Activated CD4-positive, alpha-beta memory T cell treated with anti-CD3 and anti-CD28 coated beads, Interleukin-2, amount 10 ng/mL, durations not matched to agents 7 days and 5 days (primary cell): ENCODE measurements at places on chromosomes 1 and 21.

GRCh38 chr1:90384193-90384592 is 332.9 kb downstream of the BARHL2 start:
- H3K4me1 ChIP-seq, result no peaks in the 10 kb centered on the region
- no peak for DNase-seq
- H3K27ac ChIP-seq, result no peak overlapping the region
- no peak overlapping the region for H3K4me3 ChIP-seq

GRCh38 chr1:224733027-224733911 is 117.2 kb downstream of the CNIH3 start:
- H3K4me1 ChIP-seq, result peaks cover 16% of the 10 kb centered on the region
- H3K27me3 ChIP-seq, result peaks cover 7% of the 10 kb centered on the region
- no peak overlapping the region for H3K4me3 ChIP-seq
- no peaks in the 10 kb centered on the region for H3K36me3 ChIP-seq
- no peak for DNase-seq

GRCh38 chr1:41811051-41811795 is 107.5 kb downstream of the HIVEP3 start:
- peaks cover 59% of the 10 kb centered on the region for H3K4me1 ChIP-seq
- peak overlapping the region; percentile 73 for H3K27ac ChIP-seq
- H3K36me3 ChIP-seq, result no peaks in the 10 kb centered on the region
- peak; percentile 81 for DNase-seq

- peaks cover 3% of the 10 kb centered on the region for H3K27me3 ChIP-seq
- H3K36me3 ChIP-seq, result no peaks in the 10 kb centered on the region
- no peaks in the 10 kb centered on the region for H3K4me1 ChIP-seq
- no peak overlapping the region for H3K27ac ChIP-seq
Observed at GRCh38 chr1:186213225-186213607, 161.8 kb downstream of the TPR start.

GRCh38 chr1:110485725-110486124 is 33.2 kb downstream of the KCNA10 start:
- no peak overlapping the region for H3K27ac ChIP-seq
- no peak for DNase-seq
- H3K4me1 ChIP-seq, result no peaks in the 10 kb centered on the region
- H3K4me3 ChIP-seq, result no peak overlapping the region
- H3K36me3 ChIP-seq, result no peaks in the 10 kb centered on the region
- H3K27me3 ChIP-seq, result peaks cover 34% of the 10 kb centered on the region

GRCh38 chr21:44929799-44930542 is 9.3 kb upstream of the ITGB2 start:
- H3K27me3 ChIP-seq, result no peaks in the 10 kb centered on the region
- H3K27ac ChIP-seq, result peak overlapping the region; percentile 94
- H3K4me3 ChIP-seq, result peak overlapping the region; percentile 81
- peaks cover 64% of the 10 kb centered on the region for H3K4me1 ChIP-seq
- peaks cover 18% of the 10 kb centered on the region for H3K36me3 ChIP-seq

GRCh38 chr1:153233448-153233847 is 16.1 kb downstream of the PRR9 start:
- no peak overlapping the region for H3K4me3 ChIP-seq
- no peaks in the 10 kb centered on the region for H3K4me1 ChIP-seq
- H3K27ac ChIP-seq, result no peak overlapping the region

DNA sequence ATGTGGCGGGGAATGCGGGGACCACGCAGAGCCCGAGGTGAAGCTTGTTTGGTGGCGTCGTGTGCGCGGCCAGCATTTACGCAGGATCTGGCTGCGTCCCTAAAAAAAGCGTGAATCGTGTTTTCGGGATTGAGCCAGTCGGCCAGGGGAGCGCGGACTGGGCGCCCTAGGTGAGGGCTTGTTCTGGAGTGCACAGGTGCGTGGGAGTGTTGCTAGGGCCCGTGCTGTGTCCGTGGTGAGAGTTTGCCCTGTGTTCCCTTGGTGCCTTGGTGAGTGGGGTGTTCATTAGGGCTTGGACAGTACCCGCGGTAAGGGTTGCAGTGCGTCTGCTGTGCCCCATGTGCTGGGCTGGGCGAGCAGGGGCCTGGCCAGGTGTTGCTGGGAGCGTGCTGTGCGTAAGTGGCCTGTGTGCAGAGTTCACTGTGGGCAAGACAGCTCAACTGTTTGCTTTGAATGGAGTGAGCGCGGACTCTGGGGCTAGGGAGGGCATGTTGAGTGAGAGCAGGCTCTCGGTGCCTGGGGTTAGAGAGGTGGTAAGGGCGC is 673 bp downstream of the CD46 start:
- peak; percentile 35 for DNase-seq
- H3K4me1 ChIP-seq, result peaks cover 69% of the 10 kb centered on the region
- H3K27ac ChIP-seq, result peak overlapping the region; percentile 93
- no peaks in the 10 kb centered on the region for H3K27me3 ChIP-seq
- H3K36me3 ChIP-seq, result peaks cover 18% of the 10 kb centered on the region

DNA sequence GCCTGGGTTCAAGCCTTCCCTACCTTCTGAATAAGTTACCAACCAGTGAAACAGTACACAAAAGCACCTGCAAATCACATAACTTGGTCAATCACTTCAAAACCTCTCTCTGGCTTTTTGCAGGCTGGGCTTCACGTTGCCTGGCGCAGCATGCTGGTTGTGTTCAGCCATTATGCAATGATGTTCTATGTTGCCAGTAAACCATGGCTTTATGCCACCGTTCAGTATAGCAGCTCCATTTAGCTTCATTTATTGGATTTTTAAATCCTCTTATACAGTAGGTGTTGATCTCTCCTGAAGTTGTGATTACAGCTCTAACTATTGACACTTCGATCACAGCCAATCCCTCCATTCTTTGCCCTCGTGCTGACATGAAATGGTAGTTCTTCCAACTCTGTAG is 233.6 kb upstream of the PTBP2 start:
- no peak for DNase-seq
- H3K4me3 ChIP-seq, result no peak overlapping the region
- no peaks in the 10 kb centered on the region for H3K4me1 ChIP-seq
- no peaks in the 10 kb centered on the region for H3K36me3 ChIP-seq
- no peak overlapping the region for H3K27ac ChIP-seq

DNA sequence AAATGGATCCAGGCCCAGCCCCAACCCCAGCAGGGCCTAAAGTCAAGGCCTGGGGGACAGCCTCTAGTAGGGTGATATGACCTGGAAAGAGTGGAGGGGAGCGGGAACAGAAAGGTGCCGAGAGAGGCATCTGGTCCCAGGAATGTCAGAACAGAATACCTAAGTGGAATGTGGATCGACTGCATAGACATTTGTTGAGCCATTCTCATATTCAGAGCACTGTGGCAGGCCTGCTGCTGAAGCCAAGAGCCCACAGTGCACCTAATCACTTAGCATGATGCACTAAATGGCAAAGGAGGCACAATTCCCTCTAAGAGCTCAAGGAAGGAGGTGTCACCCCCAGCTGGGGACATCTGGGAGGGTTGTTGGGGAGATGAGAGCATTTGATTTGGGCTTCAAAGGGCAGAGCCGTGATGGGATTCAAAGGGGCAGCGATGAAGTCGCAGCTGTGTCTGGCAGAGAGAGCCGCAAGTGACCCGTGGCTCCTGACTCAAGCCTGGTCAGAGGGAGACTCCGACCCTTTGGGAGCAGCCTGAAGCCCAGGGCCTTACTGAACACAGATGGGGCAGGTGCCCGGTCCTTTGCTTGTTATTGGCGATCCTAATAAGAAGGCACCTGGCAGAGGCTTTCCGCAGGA is 8.6 kb upstream of the PKP1 start:
- no peak for DNase-seq
- H3K27ac ChIP-seq, result no peak overlapping the region
- H3K27me3 ChIP-seq, result peaks cover 10% of the 10 kb centered on the region
- no peaks in the 10 kb centered on the region for H3K4me1 ChIP-seq
- H3K36me3 ChIP-seq, result no peaks in the 10 kb centered on the region

DNA sequence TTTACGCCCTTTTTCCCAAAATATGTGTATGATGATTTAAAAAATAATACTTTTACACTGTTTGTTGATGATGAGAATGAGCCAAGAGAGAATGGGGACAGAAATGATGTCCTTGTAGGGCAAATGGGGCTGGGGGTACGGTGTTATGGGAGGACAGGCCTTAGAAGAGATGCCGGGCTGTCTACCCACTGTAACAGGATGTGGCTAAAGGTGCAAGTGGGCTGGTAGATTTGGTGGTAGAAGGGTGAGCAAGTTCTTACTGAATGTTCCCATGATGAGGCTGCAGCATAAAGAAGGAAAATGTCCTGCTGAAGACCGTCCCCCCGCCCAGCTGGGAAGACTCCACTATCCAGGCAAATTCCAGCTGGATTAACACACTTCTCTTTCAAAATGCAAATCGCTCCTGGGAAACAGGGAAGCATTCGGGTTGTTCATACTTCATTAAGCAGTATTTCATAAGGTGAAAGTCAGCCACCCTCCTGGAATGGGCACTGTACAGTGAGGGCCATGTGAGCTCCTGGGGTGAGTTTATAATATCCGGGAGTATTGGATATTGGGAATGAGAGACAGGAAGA is 14.0 kb downstream of the GPA33 start:
- H3K4me3 ChIP-seq, result no peak overlapping the region
- H3K27me3 ChIP-seq, result peaks cover 11% of the 10 kb centered on the region
- no peaks in the 10 kb centered on the region for H3K36me3 ChIP-seq
- no peak for DNase-seq

- H3K36me3 ChIP-seq, result no peaks in the 10 kb centered on the region
- peaks cover 19% of the 10 kb centered on the region for H3K4me1 ChIP-seq
- H3K4me3 ChIP-seq, result no peak overlapping the region
- peaks cover 10% of the 10 kb centered on the region for H3K27me3 ChIP-seq
- DNase-seq, result no peak
Observed at GRCh38 chr1:234481771-234482170, 2.8 kb upstream of the TARBP1 start.

DNA sequence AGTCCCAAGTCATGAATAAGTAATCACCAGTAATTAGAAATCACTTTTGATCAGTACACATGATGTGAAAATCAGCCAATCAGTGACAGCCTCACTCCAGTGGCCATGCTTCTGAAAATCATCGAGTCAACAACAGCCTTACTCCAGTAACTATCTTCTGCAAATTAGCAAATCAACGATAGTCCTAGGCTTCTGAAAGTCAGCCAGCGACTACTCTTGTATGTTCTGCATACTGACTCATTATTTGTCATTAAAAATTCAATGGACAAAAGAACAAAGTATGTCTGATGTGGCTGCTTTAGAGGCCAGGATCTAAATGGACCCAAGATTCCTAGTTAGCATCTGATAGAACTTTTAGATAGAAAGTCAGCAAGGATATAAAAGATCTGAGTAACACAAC is 102.5 kb downstream of the GPR52 start:
- H3K27ac ChIP-seq, result no peak overlapping the region
- no peak overlapping the region for H3K4me3 ChIP-seq
- no peak for DNase-seq
- no peaks in the 10 kb centered on the region for H3K4me1 ChIP-seq

GRCh38 chr21:30194701-30195299 is 21.1 kb downstream of the CLDN8 start:
- DNase-seq, result no peak
- no peaks in the 10 kb centered on the region for H3K27me3 ChIP-seq
- no peaks in the 10 kb centered on the region for H3K4me1 ChIP-seq

DNA sequence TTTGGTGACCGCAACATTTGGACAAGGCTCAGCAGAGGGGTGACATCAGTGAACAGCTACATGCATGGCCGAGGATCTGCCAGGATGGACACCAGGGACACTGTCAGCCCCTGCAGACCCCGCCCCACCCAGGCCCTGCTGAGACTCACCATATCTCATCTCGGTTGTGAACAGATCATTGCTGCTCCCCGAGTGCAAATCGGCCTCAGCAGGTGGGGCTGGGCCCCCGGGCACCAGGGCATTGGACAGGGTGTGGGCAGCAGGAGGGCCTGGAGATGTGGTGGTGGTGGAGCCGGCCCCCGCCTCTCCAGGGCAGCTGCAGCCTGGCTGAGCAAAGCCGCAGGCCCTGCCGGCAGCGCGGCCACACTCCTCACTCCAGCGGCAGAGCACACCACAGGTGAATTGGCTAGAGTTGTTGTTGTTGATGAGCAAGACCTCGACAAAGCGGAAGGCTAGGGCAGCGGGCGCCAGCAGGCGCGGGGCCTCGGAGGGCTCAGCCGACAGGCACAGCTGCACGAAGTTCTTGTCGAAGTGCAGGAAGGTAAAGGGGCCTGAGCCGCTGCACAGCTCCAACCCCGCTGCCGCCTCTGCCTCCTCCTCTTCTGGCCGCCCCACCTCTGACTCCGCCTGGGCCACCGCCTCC is 8.2 kb downstream of the ADGRB2 start:
- no peak overlapping the region for H3K27ac ChIP-seq
- H3K36me3 ChIP-seq, result no peaks in the 10 kb centered on the region
- DNase-seq, result no peak
- peaks cover 20% of the 10 kb centered on the region for H3K27me3 ChIP-seq
- H3K4me3 ChIP-seq, result no peak overlapping the region
- H3K4me1 ChIP-seq, result peaks cover 20% of the 10 kb centered on the region

- H3K4me3 ChIP-seq, result no peak overlapping the region
- no peaks in the 10 kb centered on the region for H3K4me1 ChIP-seq
- H3K36me3 ChIP-seq, result no peaks in the 10 kb centered on the region
- no peak for DNase-seq
Observed at GRCh38 chr1:171357179-171357578, 43.2 kb downstream of the FMO4 start.

DNA sequence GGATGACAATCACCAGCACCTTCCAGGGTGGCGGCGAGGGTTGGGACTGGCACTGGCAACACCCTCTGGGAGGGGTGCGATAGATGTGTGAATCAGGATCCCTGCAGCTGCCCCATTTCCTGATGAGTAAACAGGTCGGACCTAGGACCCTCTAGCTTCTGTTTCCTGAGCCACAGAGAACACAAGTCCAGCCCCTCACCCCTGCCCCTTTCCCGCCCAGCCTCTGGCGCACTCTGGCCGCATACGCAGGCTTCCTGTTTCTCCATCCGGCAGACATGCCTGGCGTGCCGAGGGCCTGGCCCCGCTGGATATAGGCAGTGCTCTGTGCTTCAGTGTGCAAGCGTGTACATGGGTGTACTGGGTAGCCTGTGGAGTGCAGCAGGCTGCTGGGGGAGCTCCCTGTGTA is 4.6 kb downstream of the PEAR1 start:
- H3K4me1 ChIP-seq, result peaks cover 18% of the 10 kb centered on the region
- H3K36me3 ChIP-seq, result no peaks in the 10 kb centered on the region
- H3K4me3 ChIP-seq, result no peak overlapping the region
- peaks cover 43% of the 10 kb centered on the region for H3K27me3 ChIP-seq
- no peak overlapping the region for H3K27ac ChIP-seq

DNA sequence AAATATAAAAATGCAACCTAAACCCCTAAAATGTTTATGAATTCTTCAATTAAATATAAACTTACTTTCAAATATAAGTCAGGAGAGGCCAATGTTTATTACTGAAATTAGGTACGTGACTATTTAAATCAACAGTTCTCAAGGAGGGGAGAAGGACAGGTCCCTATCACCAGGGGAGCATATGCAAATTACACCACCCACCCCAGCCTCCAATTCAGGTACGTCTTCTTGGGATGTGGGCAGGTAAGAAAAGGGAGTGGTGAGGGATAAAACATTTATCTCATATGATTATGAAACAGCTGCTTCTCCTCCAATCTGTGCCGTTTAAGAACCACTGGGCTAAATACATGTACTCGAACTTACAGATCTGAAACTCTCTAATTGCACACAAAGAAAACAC is 3.4 kb downstream of the COP1 start:
- H3K27me3 ChIP-seq, result no peaks in the 10 kb centered on the region
- peaks cover 41% of the 10 kb centered on the region for H3K4me1 ChIP-seq
- H3K36me3 ChIP-seq, result peaks cover 24% of the 10 kb centered on the region
- DNase-seq, result no peak
